A549 treated with CORT108297 at 1 μM for 4 hours (cell line): ENCODE measurements at places on chromosomes 11 and 22. TPM values are rescaled to one million over a fixed set of nuclear protein-coding genes. Genes with fewer than 3 reads are reported as not detected.

Gene ADAMTS15
- total RNA-seq: 7.4 to 11.8 TPM (median 9.6 TPM) in 5 replicates

Gene TYR
- not detected in 5 replicates for total RNA-seq

Gene TEX54
- not detected in 5 replicates for total RNA-seq

Gene OOSP4A
- total RNA-seq: not detected in 5 replicates
